ENCODE measurements at places on chromosomes 7 and 10.

GRCh38 chr10:12639996-12640944 lies 290.9 kb downstream of the CAMK1D start:
- no peak for DNase-seq

GRCh38 chr10:11329062-11329673 lies 282.3 kb downstream of the USP6NL start:
- DNase-seq: no peak

- DNase-seq: no peak
These were observed 51.9 kb downstream of the NEURL1 start for GRCh38 chr10:103545366-103545765.

DNA sequence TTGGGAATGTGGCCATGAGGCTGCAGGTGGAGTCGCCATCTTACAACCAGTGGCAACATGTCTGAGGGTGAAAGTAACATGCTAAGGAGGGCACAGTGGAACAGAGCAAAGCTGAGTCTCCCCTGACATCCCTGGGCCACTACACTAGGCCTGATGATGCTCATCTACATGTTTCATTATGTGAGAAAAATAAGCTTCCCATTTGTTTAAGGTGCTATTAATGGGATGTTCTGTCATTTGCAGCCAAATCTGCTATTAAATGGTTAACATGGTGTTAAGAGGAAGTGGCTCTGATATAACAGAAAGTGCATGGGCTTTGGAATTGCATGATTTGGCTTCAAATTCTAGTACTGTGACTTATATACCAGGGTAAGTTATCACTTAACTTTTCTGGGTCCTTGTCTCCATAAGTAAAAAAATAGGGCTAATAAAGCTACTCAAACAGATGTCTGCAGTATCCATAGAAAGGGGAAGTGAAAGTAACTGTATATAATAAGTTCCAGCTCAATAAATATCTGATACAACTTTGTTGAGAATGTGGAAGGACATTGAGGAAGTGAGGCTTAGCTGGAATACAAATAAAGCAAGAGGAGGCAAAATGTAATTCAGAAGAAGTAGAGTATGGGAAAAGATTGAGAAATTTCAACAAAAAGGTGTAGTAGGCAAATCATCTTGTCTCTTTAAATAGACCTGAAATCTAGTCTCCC lies 158.9 kb downstream of the RTKN2 start:
- DNase-seq: no peak

GRCh38 chr7:67100956-67101361 lies 104.3 kb downstream of the TYW1 start:
- DNase-seq: no peak

DNA sequence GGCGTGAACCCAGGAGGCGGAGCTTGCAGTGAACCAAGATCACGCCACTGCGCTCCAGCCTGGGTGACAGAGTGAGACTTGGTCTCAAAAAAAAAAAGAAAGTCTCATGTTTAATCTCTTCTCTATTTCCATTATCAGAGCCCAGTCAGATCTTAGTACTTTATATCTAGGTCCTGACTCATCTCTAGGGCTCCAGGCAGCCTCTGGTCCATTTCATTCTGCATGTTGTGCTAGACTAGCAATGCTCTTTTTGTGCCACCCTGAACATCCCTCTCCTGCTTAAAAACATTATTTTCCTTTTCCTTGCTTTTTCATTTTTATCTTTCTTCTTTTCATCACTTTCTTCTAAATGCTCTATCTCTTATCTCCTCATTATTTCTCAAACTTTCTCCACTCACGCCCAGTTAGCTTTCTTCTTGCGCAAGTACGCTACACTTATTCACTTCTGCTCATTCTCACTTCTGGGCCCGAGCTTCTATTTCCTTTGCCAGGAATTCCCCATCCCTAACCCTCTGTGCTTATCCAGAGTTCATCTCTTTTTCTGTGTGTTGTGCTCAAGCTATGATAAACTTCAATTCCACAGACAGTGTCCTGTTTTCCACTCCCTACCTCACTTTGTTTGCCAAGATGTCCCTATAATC lies 63.9 kb downstream of the BTAF1 start:
- no peak for DNase-seq

DNA sequence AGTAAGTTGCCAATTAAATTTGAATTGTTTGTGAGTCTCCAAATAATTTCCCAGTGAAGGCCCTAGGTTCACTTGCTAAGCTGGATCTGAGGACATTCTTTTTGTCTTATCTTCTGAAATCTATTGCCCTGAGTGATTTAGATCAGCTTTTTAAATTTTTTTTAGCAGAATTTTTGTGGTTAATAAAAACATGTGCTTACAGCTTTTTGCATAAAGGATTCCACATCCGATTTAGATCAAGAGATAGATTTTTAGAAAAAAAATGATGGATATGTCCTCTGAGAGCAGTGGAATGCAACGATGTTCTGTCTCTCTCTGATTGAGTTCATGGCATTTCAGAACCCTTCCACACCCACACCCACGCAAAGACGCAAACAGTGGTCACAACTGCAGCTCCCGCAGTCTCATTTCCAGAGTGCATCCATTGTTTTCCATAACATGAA lies 358.8 kb downstream of the SUGCT start:
- DNase-seq: no peak

DNA sequence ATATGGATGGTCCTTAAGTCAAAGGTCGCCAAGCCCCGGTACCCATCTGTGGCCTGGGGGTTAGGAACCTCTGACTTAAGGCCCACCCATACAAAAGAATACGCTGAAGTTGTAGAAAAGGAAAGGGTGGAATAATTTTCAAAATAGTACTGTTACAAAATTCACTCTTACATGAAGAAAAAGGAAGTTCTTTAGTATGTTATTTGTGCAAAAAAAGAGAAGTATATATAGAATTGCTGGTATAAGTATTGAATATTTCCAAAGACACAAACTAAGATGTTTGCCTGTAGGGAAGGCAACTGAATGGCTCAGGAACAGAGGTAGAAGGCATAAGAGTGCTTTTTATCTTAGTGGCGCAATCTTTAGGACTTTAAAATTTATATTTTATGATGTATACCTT lies 78.7 kb downstream of the PRLHR start:
- no peak for DNase-seq

GRCh38 chr7:80410081-80410480 lies 101.8 kb downstream of the GNAT3 start:
- DNase-seq: no peak

DNA sequence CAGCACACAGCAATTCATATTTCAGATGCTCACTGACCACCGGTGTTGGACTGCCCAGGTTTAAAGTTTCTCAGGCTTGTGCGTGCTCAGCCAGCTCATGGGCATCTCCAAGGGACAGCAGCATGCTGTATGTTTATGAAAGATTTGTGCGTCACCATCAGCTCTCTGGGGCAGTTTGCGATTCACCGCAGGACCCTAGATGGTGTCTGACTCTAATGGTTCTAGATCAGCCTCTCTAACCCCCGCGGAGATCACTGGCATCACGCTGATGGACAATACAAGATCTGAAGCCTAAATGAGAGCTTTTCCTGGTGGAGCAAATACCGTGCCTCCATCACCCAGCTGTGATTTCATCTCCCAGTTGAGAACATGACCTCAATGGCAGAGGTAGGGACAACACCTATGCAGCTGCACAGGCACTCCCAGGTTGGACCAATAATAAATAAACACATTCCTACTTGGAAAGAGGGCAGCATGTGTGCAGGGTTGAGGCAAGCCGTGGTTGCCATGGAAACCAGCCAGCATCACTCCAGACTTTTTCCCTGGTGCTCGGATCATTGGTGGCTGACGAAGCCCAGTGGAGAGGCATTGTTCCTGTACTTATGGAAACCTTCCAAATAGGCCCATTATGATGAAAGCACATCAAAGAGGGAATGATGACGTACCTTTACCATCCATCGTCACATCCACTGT lies 253.6 kb downstream of the KCNMA1 start:
- DNase-seq: no peak

DNA sequence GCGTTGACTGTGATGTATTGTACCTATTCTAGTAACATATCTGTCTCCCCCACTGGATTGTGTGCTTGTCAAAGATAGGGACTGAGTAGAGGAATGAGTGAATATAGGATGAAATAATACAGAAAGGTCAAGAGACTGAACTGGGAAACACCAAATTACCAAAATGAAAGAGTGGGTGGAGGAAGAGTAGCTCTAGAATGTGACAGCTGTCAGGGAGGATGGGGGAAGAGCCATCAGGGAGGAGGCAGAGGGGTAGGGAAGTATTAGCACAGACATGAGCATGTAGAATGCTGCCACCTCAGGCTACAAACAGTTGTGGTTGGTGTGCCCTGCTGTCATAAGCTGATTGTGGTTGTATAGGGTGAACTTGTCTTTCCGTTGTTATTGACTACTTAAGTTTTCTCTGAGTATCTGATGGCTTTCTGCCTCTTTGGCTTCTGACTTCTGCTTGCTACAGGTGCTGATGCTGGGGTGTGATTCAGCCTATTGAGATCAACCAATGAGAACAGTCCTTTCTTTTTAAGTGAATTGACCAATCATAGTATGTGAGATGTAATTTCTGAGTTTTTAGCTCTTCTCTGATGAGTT lies 5.6 kb downstream of the CCSER2 start:
- DNase-seq: no peak

DNA sequence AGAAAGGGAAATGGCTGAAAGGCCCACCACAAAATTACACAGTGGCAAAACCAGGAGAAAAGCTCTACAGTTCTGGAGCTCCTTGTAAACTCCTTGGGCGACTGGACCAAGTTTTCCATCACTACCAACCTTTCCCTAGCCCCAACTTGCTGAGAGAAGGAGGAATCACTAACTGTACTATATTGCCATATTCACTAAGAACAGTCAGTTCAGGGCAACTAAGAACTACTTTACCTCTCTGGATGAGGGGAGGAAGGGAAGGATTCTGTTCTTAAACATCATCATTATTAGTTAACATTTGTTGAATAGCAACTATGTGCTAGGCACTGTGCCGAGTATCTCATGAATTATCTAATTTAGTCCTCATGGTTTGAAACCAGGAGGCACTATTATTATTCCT lies 98.1 kb upstream of the SVIL start:
- DNase-seq: no peak

- no peak for DNase-seq
These were observed 137.1 kb downstream of the KAT6B start for GRCh38 chr10:74963549-74963948.

- DNase-seq: no peak
These were observed 10.6 kb upstream of the GRB10 start for GRCh38 chr7:50793120-50793946.

- no peak for DNase-seq
These were observed 243.8 kb upstream of the PTN start for GRCh38 chr7:137587326-137587725.

DNA sequence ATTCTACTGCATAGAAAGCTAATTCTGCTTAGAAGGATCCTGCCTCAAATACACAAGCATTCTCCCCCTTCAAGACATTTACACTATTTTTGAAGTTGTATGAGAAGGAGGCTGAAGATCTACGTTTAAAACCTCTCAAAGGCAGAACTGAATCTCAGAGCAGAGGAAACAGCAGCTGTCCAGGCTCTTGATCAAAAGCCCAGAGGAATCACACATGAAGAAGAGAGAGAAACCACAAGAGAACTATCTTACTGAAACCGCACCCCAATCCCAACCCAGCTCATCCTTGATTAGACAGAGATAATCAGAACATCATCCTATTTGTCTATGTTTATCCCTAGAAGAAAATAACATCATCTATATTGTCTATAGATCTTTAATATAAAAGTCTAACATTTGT lies 2.2 kb upstream of the DNAJC1 start:
- no peak for DNase-seq

DNA sequence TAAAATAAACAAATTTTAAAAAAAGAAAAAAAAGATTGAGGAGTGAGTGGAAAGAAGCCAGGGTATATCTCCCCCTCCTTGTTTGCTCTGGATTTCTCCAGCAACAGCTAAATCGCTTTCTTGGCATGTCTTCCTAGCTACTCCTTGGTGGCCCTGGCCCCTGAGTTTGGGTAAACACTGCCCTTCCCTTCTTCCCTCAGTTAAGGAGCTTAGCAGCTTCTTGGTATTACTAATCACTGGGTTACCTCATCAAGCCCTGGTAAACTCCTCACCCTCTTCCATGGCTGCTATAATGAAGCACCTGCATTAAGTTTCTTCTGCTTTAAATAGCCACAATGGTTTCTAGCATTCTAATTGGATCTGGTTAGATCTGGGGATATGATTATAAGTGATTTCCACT lies 269.8 kb downstream of the FZD1 start:
- no peak for DNase-seq

DNA sequence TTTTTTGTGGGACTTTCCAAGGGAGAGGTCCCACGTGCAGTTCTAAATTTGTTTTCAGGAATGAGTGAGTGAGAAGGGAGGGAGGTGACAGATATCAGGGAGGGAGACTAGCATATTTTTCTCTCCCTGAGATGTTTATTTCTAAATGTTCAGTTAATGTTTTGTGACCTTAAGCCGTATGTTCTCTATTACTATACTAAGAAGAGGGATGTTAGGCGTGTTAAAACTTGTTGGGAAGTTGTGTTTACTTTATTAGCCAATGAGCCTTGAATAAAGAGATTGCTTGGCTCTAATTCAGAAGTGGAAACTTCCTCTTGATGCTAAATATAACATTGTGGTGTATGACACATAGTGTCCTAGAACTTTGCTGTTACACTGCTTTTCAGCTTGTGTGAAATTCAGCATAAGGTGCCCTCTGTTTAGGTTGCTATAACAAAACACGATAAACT lies 37.3 kb downstream of the DNAH11 start:
- DNase-seq: peak; percentile 5

DNA sequence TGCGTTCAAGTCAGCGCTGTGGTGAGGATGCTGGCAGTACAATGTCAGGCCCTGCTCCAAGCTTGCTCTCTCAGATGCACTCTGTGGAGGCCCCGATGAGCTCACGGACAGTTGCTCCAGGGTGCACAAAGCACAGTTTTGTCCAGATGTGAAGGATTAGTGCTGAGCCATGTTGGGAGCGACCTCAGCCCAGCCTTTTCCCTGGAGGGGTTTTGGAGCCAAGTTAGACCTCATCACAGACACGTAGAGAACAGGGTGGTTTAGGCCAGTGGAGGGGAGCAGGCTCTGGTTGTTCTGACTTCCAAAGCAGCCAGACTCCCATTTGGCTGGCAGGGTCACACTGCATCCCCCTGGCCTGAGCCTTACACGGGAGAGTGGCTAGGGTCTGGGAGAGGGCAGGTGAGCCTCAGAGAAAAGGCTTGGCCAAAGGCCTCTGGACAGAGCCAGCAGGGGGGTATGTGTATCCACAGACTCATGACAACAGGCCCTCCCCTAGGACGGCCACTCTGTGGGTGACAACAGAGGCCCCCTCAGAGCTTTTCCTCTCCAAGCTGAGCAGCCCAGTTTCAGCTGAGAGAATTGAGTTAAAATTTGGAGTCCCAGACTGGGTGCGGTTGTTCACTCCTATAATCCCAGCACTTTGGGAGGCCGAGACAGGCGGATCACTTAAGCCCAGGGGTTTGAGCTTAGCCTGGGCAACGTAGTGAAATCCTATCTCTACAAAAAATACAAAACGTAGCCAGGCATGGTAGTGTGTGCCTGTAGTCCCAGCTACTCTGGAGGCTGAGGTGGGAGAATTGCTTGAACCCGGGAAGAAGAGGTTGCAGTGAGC lies 4.7 kb downstream of the PLAC9 start:
- no peak for DNase-seq

DNA sequence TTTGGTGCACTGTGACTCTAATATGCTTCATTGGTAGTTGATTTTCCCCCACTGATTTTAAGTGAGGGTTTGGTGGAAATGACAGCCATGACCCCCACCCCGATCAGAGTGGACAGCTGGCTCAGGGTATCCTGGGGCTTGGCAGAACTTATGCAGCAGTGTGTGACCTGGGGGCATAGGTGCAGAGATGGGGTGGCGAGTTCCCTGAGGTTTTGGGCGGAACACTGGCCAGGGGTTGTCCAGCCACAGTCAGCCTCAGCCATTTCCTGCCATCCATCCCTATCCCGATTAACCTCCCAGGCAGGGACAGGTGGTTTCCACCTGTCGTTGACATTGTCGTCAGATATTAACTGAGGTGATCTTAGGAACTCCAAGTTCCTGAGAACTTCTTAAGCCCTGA lies 155.8 kb upstream of the CHST15 start:
- DNase-seq: no peak

All from glomerular endothelial cell (primary cell).